Activated CD4-positive, alpha-beta memory T cell treated with anti-CD3 and anti-CD28 coated beads for 36 hours (primary cell): ENCODE measurements at places on chromosomes 2 and 18.

DNA sequence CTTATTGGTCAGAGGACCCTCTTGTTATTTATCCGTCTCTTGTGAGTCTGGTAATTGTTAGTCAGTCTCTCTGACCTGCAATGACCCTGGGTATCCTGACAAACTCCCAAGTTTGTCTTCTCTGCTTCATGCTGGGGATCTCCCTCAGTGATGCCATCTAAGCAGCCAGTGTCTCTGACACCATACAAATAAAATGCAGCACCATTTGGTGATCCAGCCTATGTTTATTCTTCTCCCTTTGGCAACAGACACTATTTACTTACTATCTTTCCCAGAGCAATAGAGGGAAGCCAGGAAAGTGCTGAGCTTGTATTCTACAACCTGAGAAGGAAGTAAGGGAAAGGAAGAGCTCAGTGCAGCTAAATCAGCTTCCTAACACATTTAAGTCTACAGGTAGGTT lies 15.9 kb downstream of the SERPINE2 start:
- DNase-seq, result no peak

DNA sequence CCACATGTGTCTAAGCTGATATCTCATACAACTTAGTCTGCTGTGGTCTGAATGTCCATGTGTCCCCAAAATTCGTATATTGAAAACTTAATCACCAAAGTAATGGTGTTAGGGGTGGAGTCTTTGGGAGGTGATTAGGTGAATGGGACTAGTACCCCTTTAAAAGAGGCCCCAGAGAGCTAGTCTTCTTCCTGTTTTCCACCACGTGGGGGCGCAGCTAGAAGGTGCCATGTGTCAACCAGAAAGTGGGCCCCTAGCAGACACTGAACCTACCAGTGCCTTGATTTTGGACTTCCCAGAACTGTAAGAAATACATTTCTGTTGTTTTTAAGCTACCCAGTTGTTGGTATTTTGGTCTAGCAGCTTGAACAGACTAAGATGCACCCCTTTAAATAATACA lies 86.6 kb downstream of the ASB1 start:
- DNase-seq, result peak; percentile 51

GRCh38 chr2:121608367-121608766 lies 40.9 kb downstream of the CLASP1 start:
- DNase-seq, result no peak

DNA sequence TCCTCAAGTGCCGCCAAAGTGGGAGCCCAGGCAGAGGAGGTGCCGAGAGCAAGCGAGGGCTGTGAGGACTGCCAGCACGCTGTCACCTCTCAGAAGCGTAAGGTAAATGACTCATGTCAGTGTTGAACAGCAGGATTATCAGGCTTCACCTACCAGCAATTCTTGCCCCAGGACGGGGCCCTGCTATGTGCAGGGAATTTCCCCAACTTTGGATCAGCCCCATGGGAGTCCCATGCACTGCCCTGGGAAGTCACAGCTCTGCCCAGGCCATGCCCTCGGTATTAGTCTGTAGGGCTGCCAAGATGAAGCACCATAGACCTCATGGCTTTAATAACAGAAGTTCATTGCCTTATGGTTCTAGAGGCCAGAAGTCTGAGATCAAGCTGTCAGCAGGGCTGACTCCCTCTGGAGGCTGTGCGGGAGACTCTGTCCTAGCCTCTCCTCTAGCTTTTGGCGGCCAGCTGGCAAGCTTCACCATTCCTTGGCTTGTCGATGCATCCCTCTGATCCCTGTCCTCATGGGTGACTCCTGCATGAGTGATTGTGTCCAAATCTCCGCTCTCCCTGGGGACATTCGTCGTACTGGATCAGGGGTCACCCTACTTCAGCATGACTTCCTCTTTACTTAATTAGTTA lies 55.9 kb downstream of the TRPM8 start:
- DNase-seq, result no peak

GRCh38 chr2:141501752-141502151 lies 629.1 kb downstream of the LRP1B start:
- DNase-seq, result no peak

GRCh38 chr2:151569167-151569566 lies 159.5 kb downstream of the RIF1 start:
- no peak for DNase-seq

- no peak for DNase-seq
These were observed 162.2 kb upstream of the BCL2L11 start for GRCh38 chr2:110958346-110959119.

DNA sequence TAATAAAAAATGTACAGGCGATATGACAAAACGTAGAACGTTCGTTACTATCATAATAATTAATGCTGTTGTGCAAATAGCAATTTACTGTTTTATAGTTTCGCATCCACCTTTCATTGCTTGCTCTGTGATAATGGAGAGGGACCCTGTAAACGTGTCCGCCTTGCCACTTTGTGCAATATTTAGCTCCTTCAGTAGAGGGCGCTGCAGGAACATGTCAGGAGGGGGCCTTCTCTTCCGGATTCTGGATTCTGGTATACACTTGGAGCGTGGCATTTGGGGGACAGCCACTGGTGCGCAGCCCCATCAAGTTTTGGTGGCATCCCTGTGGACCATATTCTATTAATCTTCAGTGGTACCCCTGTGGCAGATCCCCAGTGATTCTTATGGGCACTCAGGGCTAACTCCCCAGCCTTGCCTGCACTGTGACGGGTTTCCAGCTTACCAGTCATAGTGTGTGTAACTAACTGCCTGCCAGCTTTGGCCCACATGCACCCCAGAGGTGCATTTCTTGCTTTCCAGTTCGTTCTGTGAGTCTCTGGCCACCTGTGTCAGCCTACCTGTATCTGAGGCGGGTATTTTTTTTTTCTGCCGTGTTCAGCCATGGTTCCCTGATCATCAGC lies 140.3 kb downstream of the CYRIA start:
- peak; percentile 29 for DNase-seq

- no peak for DNase-seq
These were observed 7.7 kb downstream of the CIB4 start for GRCh38 chr2:26633351-26633945.

DNA sequence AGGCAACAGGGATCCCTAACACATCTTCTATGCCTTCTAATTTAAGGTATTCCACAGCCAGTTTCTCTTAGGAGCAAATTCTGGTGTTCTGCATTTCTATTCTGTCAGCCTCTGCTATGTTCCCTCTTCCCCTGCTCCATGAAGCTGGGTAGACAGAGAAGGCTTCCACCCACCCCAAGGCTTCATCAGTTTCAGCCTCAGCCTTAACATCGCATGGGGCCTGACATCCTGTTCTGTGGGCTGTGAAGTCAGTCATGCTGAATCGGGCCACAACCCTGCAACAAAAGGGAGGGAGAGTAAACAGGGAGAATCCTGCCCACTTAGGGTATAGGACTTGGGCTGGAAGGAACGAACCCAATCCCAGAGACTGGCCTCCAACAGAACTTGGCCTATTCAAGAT lies 70.6 kb upstream of the PPM1B start:
- DNase-seq, result peak; percentile 25

DNA sequence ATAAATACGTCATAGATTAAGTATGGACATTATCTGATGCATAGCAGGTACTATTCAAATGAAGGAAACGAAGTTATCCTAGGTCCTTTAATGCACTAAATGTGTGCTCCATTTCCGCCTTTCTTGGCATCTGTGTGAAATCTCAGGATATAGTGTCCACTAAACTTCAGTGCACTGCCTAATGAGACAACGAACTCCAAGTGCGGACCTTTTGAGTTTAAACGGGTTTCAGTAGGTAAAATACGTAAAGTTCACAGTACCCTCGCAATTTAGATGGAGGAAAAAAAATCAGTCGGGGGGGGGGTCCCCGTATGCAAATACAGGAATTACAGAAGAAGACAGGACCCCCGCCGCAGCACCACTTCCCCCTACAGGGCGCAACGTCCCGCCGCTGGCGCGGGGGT lies 729 bp upstream of the REL start:
- DNase-seq, result no peak

DNA sequence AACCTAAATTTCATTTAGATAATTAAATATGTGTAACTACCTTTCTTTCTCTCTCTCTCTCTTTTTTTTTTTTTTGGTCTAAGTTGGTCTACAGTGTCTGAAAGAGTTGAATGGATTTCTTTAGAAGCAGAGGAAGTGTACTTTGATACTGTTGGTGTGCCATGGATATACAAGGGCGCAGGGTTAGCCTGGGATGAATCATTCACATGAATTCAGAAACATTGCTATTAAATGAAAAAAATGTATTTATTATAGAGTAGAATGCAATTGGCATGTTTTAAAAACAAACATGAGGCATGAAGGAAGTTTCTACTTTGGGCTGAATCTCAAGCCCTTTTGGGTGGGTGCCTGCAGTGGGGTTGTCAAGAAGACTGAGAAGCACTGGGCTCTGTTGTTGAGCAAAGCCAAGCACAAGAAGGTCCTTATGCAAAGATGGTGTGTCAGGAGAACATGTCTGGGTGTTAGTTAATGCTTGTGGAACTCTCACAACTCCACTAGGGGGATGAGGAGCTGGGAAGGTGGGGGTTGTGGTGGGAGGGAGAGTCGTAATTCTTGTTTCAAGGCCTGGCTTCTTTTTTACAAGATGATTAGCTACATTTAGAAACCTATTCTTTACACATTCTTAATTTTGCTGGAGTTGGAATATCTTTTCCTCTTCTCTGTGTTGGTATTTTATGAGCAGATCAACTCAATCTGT lies 57.9 kb downstream of the LYPD6 start:
- DNase-seq, result no peak

DNA sequence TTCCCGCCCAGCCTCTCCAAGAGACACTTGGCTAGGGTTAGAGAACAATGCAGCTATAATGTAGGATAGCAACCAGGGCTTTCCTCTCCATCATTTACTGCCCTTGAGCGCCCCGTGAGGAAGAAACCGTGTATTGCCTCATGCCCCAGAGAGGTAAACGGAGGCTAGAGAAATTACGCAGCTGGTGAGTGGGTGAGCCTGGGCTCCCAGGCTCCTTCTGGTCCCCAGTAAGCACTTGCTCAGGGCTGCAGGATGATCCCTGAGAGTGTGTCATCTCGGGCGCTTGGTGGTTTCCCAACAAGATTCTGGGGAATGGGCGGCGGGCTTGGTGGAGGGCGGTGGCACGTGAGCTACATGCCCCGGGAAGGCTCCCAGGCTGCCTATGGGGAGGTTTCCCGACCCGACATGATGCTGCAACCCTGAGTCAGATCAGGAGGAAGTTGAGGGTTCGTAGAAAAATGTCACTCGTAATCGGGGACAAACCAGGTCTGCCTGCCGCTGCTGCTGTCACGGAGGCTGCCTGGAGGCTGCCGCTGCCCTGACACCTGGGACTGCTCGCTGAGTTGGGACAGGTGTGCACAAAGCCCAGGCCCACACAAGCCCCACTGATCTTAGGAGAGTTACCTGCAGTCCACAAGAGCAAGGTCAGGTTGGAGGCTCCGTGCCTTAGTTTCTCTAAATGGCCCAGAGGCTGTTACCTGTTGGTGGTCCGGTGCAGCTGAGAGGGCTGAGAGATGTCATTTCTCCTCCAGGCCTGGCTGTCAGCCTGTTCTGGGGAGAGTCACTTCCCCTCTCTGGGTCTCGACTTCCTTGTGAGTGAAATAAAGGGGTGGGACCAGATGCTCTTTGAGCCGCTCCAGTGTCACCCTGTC lies at the start of gene GPR55:
Gene GPR55 (minus strand): TSS at position 773 of the 872 bp plus-strand sequence. CDS start 14,280 bp downstream, outside the sequence.
- peak; percentile 90 for DNase-seq

DNA sequence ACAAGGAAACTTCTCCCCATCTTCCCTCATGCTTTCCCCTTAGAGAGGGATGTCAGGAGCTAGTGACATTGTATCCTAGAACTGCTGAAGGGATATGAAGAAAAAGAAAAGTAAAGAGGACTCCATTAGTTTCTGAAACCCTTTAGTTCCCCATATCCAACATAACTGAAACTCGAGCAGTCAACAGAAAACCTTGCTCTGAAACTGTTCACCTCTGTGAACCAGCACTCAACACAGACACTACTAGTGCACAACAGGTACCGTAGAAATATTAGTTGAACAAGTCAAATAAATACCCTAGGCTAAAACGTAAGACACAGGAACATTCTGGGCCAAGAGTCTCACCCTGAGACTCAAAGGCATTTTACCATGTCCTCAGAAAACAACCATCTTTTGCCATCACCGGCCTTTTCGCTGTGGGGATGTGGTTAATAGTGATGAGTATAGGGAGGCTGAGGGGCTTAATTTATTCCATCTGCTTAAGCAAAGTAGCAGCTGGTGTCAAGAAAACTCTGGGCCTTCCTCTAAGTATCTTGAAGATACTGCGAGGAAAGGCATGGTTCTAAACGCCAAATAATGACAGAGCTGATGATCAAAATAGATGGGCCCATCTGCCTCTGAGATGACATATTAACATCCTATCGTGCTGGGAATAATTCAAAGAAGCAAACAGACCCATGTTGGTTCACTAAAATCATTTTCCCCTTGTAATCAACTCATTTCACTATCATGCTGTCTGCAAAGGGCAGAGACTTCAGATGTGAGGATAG lies 156.8 kb downstream of the STK39 start:
- DNase-seq, result no peak

- DNase-seq, result no peak
These were observed 201.6 kb downstream of the HDAC4 start for GRCh38 chr2:239199041-239199768.

DNA sequence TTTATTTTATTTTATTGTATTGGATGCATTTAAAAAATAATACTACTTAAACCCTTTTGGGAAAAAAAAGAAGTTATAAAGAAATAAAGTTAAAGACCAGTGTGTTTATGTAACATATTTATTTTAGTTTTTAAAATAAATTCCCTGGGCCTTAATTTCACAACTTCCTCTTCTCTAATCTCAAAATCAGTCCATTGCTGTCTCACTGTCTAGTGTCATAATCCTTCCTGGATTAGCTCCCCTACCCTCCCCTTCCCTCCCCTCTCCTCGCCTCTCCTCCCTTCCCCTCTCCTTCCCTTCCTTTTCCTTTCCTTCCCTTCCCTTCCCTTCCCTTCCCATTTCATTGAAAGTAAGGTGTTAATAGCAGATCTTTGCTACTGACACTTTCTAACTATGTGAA lies 40.3 kb upstream of the ZEB2 start:
- no peak for DNase-seq

GRCh38 chr2:150127346-150127990 lies 360.0 kb downstream of the RND3 start:
- DNase-seq, result no peak
